ENCODE measurements at places on chromosomes 16 and 17. TPM values are rescaled to one million over a fixed set of nuclear protein-coding genes. Genes with fewer than 3 reads are reported as not detected.

NLRC5 gene
- 256 TPM for total RNA-seq

NPIPA8 gene
- not detected for total RNA-seq

GRCh38 chr17:42686520-42687128, 4.3 kb downstream of the CNTNAP1 start:
- H3K36me3 ChIP-seq: no peaks in the 10 kb centered on the region
- peaks cover 46% of the 10 kb centered on the region for H3K27me3 ChIP-seq

DNA sequence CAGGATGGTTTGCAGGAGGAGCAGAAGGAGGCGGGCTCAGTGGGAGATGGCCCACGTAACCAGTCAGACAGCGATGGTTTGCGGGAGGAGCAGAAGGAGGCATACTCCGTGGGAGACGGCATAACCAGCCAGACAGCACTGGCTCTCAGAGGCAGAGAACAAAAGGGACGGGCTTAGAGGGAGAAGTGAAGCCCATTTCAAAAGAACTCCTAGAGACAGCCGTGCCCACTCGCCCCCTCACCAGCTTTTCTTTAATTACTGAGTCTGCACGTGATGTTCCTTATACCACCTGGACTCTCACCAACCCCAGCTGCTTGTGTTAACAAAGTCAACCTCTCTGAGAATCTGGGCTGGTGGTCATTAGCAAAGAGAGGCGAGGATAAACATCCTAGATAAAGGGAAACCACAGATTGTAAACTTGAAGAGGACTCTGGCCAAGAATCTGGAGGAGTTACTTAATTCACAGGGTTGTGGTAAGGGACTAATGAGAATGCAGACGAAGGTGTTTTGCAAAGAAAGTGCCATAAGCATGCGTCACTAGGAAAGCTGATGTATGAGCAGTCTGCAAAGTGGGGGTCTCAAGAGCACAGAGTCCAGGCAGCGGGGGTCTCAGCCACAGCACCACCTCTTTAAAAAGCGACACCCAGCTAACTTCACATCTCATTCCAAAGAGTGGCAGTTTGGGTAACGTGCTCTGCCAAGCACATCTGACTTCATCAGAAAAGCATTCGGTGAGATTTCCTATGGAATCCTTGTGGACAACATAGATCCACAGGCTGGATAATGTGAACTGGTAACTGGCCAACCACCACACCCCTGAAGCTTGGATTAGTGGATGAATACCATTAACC, 51.7 kb downstream of the NXN start:
- no peaks in the 10 kb centered on the region for H3K4me1 ChIP-seq
- H3K36me3 ChIP-seq: no peaks in the 10 kb centered on the region
- peak overlapping the region; percentile 46 for H3K27ac ChIP-seq
- H3K4me3 ChIP-seq: no peak overlapping the region
- no peaks in the 10 kb centered on the region for H3K27me3 ChIP-seq

DNA sequence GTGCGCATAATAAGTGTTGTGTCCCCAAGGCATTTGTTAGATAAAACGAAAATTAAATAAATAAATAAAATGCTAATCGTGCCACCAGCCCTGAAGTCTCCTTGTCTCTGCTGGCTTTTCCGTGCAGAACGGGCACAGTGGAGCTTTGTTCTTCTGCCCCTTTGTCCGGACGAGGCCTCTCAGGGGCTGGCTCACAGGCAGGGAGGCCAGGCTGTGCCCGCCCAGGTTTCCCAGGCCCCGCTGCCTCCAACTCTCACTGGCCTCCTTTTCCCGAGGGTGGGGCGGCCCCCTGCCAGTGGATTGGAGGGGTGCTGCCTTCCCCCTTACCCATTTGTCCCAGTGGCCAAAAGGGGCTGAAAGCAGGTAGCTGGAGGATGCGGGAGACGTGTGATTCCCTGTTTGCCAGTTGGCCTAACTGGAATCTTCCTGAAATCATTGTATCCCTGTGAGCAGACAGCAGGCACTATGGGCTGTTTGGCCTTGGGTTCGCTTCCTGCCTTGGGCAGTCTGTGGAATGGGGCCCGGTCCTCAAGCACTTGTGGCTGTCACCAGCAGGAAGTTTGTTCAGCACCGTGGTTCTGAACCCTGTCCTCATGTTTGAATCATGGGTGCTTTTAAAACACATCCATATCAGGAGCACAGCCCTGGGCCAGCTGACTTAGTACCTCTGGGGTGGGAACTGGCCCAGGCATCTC, 64.4 kb downstream of the KSR1 start:
- no peak overlapping the region for H3K27ac ChIP-seq
- no peak for DNase-seq
- no peak overlapping the region for H3K4me3 ChIP-seq
- H3K27me3 ChIP-seq: no peaks in the 10 kb centered on the region

GRCh38 chr17:64565563-64565962, 58.8 kb downstream of the CEP95 start:
- no peak overlapping the region for H3K4me3 ChIP-seq
- DNase-seq: no peak
- H3K27me3 ChIP-seq: no peaks in the 10 kb centered on the region
- H3K4me1 ChIP-seq: peaks cover 6% of the 10 kb centered on the region
- H3K27ac ChIP-seq: no peak overlapping the region

- peaks cover 75% of the 10 kb centered on the region for H3K4me1 ChIP-seq
- no peaks in the 10 kb centered on the region for H3K36me3 ChIP-seq
- H3K4me3 ChIP-seq: no peak overlapping the region
- no peak for DNase-seq
- no peaks in the 10 kb centered on the region for H3K27me3 ChIP-seq
Measured at GRCh38 chr16:24996301-24996700, 18.9 kb downstream of the ARHGAP17 start.

DNA sequence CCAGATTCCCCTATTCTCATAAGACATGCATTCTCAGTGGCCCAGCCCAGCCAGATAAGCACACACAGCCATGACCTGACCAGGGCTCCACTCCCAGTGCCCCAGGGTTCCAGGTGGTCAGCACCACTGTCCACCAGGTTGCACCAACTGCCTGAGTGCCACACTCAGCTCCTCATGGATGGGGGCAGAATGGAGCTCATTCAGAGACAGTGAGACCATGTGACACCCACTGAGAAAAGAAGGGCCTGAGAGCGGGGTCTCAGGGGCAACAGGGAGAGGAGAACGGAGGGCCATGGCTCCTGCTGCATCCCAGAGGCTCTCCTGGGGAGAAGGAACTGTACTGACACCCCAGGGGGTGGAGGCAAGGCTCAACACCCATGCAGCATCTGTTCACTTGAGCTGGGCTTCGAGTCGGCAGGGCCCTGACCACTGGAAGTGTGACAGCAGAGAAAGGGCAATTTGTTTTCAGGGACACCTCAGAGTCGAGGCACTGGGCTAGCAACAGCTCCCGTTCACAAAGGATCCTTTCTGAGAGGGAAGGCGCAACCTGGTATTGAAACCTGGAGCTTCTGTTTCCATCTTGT, 18.7 kb upstream of the SLC38A8 start:
- H3K4me1 ChIP-seq: peaks cover 10% of the 10 kb centered on the region
- no peak overlapping the region for H3K4me3 ChIP-seq
- no peak for DNase-seq
- peaks cover 19% of the 10 kb centered on the region for H3K36me3 ChIP-seq
- no peaks in the 10 kb centered on the region for H3K27me3 ChIP-seq
- no peak overlapping the region for H3K27ac ChIP-seq

DNA sequence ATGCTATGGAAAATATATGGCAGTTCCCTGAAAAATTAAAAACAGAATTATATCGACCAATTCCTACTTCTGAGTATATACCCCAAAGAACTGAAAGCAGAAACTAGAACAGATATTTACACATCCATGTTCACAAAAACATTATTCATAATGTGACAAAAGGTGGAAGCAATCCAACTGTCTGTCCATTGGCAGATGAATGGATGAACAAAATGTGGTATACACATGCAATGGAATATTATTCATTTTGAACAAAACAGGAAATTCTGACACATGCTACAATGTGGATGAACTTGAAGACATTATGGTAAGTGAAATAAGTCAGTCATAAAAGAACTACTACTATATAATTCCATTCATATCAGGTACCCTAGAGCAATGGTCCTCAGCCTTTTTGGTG, 263.5 kb upstream of the AXIN2 start:
- DNase-seq: no peak
- H3K27ac ChIP-seq: no peak overlapping the region
- H3K4me1 ChIP-seq: peaks cover 12% of the 10 kb centered on the region

DNA sequence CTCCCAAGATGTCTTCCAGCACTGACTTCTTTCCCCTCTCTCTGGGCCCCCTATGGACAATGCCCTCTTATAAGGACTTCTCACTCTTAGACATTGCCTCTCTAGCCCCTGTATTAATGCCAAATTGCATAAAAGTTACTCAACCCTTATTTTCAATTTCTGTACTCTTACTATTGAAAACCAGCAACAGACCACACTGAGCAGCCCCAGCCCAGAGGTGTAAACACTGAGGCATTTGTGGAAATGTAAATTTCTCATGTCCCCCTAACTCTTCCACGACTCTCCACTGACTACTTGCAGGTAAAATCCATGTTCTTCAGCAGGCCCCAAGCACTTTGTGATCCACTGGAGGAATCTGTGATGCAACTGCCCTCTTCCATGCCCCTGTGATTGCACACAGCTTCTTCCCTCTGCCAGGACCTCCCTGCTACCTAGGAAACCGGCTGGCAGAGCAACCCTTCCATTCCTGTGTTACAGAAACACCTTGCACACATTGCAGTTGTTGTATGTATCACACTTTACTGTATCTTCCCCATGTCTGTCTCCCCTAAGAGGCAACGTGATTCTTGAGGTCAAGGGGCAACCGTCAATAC, 4.4 kb downstream of the N4BP1 start:
- H3K27me3 ChIP-seq: no peaks in the 10 kb centered on the region
- no peak overlapping the region for H3K27ac ChIP-seq
- H3K4me1 ChIP-seq: peaks cover 30% of the 10 kb centered on the region
- DNase-seq: no peak
- H3K36me3 ChIP-seq: peaks cover 8% of the 10 kb centered on the region
